ENCODE measurements at places on chromosomes 2 and 18.

GRCh38 chr2:199792381-199792780 lies 58.6 kb downstream of the FTCDNL1 start:
- DNase-seq: no peak

DNA sequence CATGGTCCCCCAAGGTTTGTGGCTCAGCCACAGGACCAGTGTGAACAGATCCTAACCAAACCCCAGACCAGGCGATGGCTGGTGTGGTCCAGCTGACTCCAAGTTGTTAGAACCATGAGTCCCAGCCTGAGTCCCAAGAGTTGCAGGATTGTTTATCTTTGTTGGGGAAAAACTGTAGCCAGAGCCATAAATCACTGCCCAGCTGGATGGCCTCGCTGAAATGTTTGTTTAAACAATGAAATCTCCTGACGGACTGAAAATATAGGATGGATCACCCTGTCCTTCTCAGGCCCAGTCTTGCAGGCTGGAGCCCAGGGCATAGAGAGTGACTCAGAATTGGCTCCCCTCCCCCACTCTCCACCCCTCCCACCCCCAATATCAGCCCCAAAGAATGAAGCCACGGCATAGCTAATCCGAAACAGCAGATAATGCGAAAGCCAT lies 36.4 kb downstream of the PKDCC start:
- DNase-seq: no peak

GRCh38 chr2:105176429-105176828 lies 65.1 kb upstream of the GPR45 start:
- DNase-seq: no peak

- no peak for DNase-seq
Observed at GRCh38 chr2:66578687-66579106, 143.8 kb downstream of the MEIS1 start.

DNA sequence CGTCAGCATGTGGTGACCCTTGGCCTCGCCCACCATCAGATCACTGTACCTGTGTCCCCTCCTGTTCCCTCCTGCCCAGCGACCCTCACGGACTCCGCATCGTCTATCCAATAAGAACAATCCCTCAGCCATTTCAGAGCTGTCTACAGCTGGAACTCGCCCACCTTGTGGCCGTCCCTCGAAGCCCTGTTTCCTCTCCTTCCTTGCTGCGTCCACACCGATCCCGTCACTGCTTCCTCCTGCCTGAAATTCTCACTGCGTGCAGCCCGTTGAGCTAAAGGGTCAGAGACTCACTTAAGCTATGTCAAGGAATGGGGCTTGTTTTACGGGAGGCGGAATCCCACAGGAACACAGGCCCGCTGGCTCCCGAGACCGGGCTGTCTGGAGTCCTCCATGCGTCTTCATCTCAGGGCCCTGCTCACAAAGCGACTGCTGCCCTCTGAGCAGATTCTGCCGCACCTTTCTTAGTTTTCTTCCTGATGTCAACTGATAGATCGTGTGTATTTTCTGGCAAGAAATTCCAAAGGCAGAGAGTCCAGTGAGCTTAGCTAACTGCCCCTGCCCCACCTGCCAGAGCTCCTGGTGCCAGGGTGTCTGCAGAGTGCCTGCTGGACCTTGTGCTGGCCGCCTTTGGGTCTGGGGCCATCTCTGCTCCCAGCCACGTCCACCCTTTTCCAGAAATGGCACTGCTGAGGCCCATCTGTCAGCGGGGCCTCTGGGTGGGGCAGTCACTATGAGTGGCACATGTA lies 35.3 kb downstream of the KLHL29 start:
- DNase-seq: no peak

Measured in T-helper 9 cell (primary cell).